ENCODE measurements at places on chromosomes 12 and 14.

- H3K27me3 ChIP-seq, result no peaks in the 10 kb centered on the region
- no peaks in the 10 kb centered on the region for H3K36me3 ChIP-seq
- DNase-seq, result no peak
- H3K4me3 ChIP-seq, result no peak overlapping the region
- peaks cover 15% of the 10 kb centered on the region for H3K4me1 ChIP-seq
- H3K27ac ChIP-seq, result no peak overlapping the region
Observed at GRCh38 chr14:23143911-23144310, 24.9 kb upstream of the CEBPE start.

DNA sequence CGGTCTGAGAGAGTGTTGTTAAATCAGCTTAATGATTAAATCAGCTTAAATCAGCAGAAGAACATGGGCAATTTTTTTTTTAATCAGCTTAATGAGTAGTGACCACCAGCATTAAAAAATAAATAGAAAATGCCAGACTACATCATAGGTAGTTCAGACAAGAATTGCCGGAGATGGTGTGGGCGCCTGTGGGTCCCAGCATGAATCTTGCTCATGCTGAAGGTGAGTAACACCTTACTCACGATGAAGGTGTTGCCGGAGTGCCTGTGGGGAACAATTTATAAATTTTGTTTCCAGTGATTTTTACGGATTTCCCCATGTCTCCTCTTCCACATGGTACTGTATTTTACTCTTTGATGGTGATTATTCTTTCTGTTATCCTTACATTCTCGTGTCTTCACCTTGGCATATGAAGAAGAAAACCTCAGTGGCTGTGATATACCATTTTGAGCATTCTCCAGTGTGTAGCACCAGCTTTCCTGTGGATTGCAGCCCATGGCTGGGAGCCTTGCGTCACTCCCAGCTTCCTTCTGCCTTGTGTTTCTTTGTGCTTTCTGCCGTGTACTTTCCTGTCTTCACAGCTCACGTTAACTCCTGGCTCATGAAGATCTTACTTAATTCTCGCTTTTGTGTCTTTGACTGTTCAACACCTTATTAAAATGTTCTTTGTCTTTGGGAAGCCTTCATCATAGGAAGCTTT, 4.7 kb downstream of the TDRD9 start:
- no peak overlapping the region for H3K4me3 ChIP-seq
- H3K36me3 ChIP-seq, result no peaks in the 10 kb centered on the region
- H3K4me1 ChIP-seq, result peaks cover 9% of the 10 kb centered on the region
- DNase-seq, result no peak
- H3K27ac ChIP-seq, result no peak overlapping the region
- peaks cover 6% of the 10 kb centered on the region for H3K27me3 ChIP-seq

DNA sequence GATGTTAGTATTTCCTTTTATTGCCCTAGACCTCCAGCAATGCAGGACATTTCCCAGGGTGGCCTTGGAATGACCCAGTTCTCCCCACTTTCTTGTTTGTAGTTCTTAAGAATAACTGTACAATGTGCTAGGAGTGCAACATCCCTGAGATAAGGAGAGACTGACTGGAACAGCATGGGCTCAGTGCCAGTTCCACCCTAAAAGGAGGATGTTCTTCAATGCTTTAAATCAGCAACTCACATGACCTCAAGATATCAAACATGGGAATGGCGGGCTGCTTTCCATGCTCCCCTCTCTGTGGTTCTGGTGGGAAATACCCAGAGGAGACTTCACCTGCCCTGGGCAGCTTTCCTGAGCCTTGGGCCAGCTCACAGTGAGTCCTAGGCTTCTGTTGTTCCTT, 766.9 kb upstream of the FBXO33 start:
- no peaks in the 10 kb centered on the region for H3K27me3 ChIP-seq
- H3K4me3 ChIP-seq, result no peak overlapping the region
- H3K36me3 ChIP-seq, result no peaks in the 10 kb centered on the region
- H3K27ac ChIP-seq, result no peak overlapping the region

DNA sequence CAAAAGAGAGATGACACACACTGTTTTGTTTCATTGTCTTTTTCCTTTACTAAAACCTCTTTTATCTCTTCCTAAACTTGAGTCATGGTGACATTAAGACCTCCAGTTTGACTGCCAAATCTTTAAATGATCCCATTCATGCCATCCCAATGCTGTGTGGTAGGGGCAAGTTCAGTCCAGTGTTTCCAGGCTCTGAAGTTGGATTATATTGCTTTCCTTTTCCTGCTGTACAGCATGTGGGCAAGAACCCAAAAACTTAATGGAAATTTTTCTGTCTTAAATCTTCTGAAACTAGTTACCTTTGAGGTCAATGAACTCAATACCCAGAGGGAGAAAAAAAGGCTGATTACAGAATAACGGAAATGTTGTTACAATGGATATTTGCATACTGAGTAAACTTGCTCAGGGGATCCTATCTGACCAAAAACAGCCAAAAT, 187.1 kb upstream of the FAR2 start:
- H3K4me1 ChIP-seq, result no peaks in the 10 kb centered on the region
- no peaks in the 10 kb centered on the region for H3K27me3 ChIP-seq

GRCh38 chr12:105018776-105019175, 32.7 kb downstream of the NOPCHAP1 start:
- no peaks in the 10 kb centered on the region for H3K27me3 ChIP-seq
- no peak overlapping the region for H3K27ac ChIP-seq
- no peaks in the 10 kb centered on the region for H3K4me1 ChIP-seq

- no peak overlapping the region for H3K4me3 ChIP-seq
- H3K27me3 ChIP-seq, result no peaks in the 10 kb centered on the region
- H3K4me1 ChIP-seq, result no peaks in the 10 kb centered on the region
- no peak for DNase-seq
- H3K27ac ChIP-seq, result no peak overlapping the region
Observed at GRCh38 chr14:94517248-94517640, 8.0 kb upstream of the SERPINA12 start.

- no peak overlapping the region for H3K4me3 ChIP-seq
- DNase-seq, result no peak
- H3K36me3 ChIP-seq, result peaks cover 16% of the 10 kb centered on the region
- no peaks in the 10 kb centered on the region for H3K27me3 ChIP-seq
- peaks cover 5% of the 10 kb centered on the region for H3K4me1 ChIP-seq
- no peak overlapping the region for H3K27ac ChIP-seq
Observed at GRCh38 chr12:52081263-52081733, 1.8 kb downstream of the SMIM41 start.

DNA sequence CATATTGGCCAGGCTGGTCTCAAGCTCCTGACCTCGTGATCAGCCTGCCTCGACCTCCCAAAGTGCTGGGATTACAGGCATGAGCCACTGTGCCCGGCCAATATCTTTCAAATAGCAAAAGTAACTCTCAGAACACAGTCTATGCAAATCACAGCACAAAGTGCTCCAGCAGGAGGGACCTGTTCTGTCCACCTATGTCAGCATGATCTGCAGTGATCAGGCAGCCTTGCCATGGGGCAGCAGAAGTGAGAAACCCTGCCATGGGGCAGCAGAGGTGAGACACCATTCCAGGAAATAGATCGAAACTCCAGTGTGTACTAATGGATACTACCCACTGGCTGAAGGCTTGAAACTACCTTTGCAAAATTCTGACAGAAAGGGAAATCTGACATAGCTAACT, 78.5 kb upstream of the EIF5 start:
- no peak overlapping the region for H3K27ac ChIP-seq
- no peaks in the 10 kb centered on the region for H3K4me1 ChIP-seq
- DNase-seq, result no peak

- H3K4me3 ChIP-seq, result no peak overlapping the region
- H3K4me1 ChIP-seq, result peaks cover 2% of the 10 kb centered on the region
- DNase-seq, result no peak
- H3K27ac ChIP-seq, result no peak overlapping the region
- H3K27me3 ChIP-seq, result no peaks in the 10 kb centered on the region
Observed at GRCh38 chr12:44748950-44749468, 127.1 kb downstream of the NELL2 start.

- no peak overlapping the region for H3K4me3 ChIP-seq
- H3K36me3 ChIP-seq, result no peaks in the 10 kb centered on the region
- peaks cover 6% of the 10 kb centered on the region for H3K27me3 ChIP-seq
- H3K4me1 ChIP-seq, result no peaks in the 10 kb centered on the region
- no peak for DNase-seq
- no peak overlapping the region for H3K27ac ChIP-seq
Observed at GRCh38 chr12:104410786-104411185, 46.0 kb upstream of the CHST11 start.

DNA sequence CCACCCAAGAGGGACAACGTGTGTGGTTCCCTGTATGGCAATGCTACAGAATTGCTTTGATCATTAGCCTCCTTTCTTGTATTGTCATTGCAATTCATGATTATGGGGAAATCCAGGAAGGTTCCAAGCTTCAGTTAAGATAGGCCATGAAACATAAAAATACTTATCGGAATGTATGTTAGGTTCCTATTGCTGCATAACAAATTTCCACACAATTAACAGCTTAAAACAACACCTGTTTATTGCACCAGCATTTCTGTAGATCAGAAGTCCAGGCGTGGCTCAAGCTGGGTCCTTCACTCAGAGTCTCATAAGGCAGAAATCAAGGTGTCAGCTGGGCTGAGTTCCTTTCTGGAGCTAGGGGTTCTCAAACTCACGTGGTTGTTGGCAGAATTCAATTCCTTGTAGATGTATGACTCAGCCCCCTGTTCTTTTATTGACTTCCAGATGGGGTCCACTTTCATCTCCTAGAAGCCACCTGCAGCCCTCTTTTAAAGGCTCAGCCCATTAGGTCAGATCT, 365.6 kb upstream of the TMPO start:
- H3K4me1 ChIP-seq, result peaks cover 3% of the 10 kb centered on the region
- H3K27ac ChIP-seq, result no peak overlapping the region
- H3K27me3 ChIP-seq, result no peaks in the 10 kb centered on the region
- DNase-seq, result no peak
- H3K36me3 ChIP-seq, result no peaks in the 10 kb centered on the region

- H3K4me1 ChIP-seq, result peaks cover 27% of the 10 kb centered on the region
- no peak for DNase-seq
- peaks cover 91% of the 10 kb centered on the region for H3K27me3 ChIP-seq
- H3K4me3 ChIP-seq, result peak overlapping the region; percentile 77
- peaks cover 12% of the 10 kb centered on the region for H3K36me3 ChIP-seq
Observed at GRCh38 chr14:60657456-60658210, 8.4 kb upstream of the SIX1 start.

- peaks cover 63% of the 10 kb centered on the region for H3K27me3 ChIP-seq
- H3K36me3 ChIP-seq, result no peaks in the 10 kb centered on the region
- H3K4me1 ChIP-seq, result peaks cover 36% of the 10 kb centered on the region
- peak overlapping the region; percentile 30 for H3K4me3 ChIP-seq
- no peak overlapping the region for H3K27ac ChIP-seq
- no peak for DNase-seq
Observed at GRCh38 chr12:68200854-68201253, 24.8 kb downstream of the IL26 start.

GRCh38 chr14:95294834-95295599, 24.7 kb downstream of the CLMN start:
- no peak overlapping the region for H3K27ac ChIP-seq
- no peaks in the 10 kb centered on the region for H3K4me1 ChIP-seq
- no peaks in the 10 kb centered on the region for H3K36me3 ChIP-seq

DNA sequence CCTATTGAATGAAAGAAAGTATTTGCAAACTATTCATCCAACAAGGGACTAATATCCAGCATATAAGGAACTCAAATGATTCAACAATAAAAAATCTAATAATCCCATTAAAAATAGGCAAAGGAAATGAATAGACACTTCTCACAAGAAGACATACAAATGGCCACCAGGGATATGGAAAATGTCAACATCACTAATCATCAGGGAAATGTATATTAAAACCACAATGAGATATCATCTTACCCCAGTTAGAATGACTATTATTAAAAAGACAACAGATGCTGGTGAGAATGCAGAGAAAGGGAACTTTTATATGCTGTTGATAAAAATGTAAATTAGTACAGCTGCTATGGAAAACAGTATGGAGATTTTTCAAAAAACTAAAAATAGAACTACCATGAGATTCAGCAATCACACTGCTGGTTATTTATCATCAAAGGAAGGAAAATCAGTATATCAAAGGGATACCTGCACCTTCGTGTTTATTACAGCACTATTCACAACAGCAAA, 89.3 kb downstream of the GARIN6 start:
- H3K36me3 ChIP-seq, result no peaks in the 10 kb centered on the region
- no peak for DNase-seq
- no peak overlapping the region for H3K27ac ChIP-seq
- H3K27me3 ChIP-seq, result no peaks in the 10 kb centered on the region

Measured in T-helper 2 cell treated with Interferon-gamma antibody and Interleukin-4, amounts not matched to agents 5 μg/mL and 100 μg/mL, for 36 hours (primary cell).